Cardiac septum (tissue), 1 donor: ENCODE measurements at places on chromosomes 1 and 21. TPM values are rescaled to one million over a fixed set of nuclear protein-coding genes. Genes with fewer than 3 reads are reported as not detected.

DNA sequence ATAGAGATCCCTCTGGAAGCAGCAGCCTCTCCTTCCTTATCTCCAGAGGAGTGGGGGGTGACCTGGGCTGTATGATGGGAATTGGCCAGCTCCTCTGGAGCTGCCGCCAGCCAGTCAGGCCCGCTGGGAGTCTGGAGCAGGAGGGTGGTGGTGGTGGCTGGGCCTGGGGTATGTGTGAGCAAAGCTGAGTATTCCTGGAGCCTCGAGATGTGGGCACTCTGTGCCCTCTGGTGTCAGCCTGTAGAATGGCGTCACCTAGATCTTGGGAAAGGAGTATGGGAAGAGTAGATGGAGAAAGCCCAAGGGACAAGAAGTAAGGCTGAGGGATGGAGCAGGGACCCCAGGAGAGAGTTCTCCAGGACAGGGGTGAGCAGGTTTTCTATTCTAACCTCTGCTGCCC lies 16.0 kb downstream of the VANGL2 start:
- no peak for DNase-seq

- no peak for DNase-seq
Measured at GRCh38 chr1:69421286-69421685, 146.4 kb upstream of the LRRC7 start.

Gene GNAT2
- not detected for total RNA-seq

Gene GREM2
- total RNA-seq, result not detected

DNA sequence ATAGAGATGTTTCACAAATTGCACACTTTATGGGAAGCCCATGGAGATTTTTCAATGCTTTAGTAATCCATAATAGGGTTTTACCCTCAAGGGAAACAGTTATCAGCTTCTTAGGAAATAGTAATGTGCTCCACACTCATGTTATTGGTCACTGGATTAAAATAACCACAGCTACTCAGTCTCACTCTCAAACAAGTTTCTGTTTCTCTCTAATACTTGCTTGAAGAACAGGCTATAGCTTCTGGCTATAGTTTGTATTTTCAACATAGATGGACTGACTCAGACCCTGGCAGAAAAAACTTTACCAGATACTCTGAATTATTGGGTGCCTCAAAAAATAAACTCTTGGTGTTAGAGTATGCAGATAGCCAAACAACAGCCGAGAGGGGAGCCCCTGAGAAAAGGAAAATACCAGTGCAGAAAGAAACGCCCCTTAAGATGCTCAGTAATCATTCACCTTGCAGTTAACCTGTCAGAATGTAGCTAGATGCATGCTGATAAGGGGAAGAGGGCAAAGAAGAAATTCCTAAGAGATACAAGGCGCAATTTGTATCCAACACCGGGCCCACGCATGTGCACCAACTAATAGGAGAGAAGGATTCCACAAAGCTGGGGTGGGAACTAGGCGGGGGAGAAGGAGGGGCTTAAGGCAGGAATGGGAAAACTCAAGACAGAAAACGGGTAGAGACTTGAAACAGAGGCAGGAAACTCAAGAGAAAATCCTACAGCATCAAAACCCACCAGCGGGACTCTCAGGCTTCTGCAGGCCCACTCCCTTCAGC lies 30.4 kb upstream of the PDE4B start:
- no peak for DNase-seq

DNA sequence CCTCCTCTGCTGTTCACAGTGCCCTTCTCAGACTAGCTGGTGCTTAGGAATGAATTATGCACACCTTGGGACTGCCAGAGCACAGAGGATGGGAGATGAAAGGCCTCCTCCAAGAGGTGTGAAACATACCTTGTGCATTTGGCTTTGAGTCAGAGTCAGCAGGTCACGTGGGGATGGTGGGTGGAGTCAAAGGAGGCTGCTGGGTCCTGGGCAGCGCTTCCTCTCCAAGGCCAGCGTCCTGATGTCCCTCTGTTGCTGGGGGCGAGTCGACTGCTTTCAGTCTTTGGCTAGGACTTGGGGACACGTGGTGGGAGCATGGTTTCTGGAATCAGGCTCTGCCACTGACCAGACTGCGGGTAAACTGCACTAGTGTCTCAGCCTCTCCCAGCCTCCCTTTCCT lies 91.2 kb downstream of the AJAP1 start:
- no peak for DNase-seq

Gene EXTL1
- total RNA-seq, result 9.2 TPM

Gene SLAMF1
- total RNA-seq, result 1.0 TPM

Gene ADGRB2
- 7.7 TPM for total RNA-seq

Gene GLIS1
- total RNA-seq, result 0.30 TPM

Gene RUSC1
- 18.1 TPM for total RNA-seq

Gene ENAH
- 195 TPM for total RNA-seq

- no peak for DNase-seq
Measured at GRCh38 chr1:99818063-99818699, 32.0 kb upstream of the AGL start.

DNA sequence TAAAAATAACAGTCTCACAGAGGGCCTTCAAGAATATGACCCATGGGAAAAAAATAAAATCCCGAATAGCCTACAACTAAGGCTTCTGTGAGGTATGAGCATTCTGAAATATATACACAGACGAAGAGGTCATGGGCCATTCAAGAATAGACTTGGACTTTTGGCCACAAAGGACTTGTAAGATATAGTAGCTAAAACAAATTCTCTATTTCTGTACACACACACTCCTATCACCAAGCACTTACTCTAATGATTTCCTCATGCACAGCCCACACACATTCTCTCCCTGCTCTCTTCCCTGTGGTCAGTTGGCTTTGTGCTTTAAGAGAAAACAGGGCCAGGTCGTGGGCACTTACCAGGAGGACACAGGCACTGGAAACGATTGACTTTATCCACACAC lies 69.7 kb upstream of the ADAM30 start:
- no peak for DNase-seq
